Left ventricle myocardium inferior (tissue), 1 donor: ENCODE measurements at places on chromosomes 4 and X. TPM values are rescaled to one million over a fixed set of nuclear protein-coding genes. Genes with fewer than 3 reads are reported as not detected.

Gene GAGE1
- not detected for total RNA-seq

- no peak overlapping the region for H3K4me3 ChIP-seq
- no peak for DNase-seq
- H3K36me3 ChIP-seq = no peaks in the 10 kb centered on the region
Measured at GRCh38 chr4:136124251-136124745, 1408.0 kb downstream of the PCDH18 start.

Gene SH3TC1
- 13.6 TPM for total RNA-seq

GRCh38 chr4:3712112-3712805 is 53.9 kb upstream of the ADRA2C start:
- peak; percentile 8 for DNase-seq
- H3K27ac ChIP-seq = no peak overlapping the region
- peaks cover 9% of the 10 kb centered on the region for H3K4me1 ChIP-seq
- H3K27me3 ChIP-seq = peaks cover 73% of the 10 kb centered on the region

Gene CFP
- 3.0 TPM for total RNA-seq

GRCh38 chrX:68045008-68045577 is 388.2 kb downstream of the OPHN1 start:
- peaks cover 5% of the 10 kb centered on the region for H3K36me3 ChIP-seq
- DNase-seq = no peak
- no peak overlapping the region for H3K27ac ChIP-seq
- H3K4me1 ChIP-seq = no peaks in the 10 kb centered on the region

Gene REELD1
- not detected for total RNA-seq

DNA sequence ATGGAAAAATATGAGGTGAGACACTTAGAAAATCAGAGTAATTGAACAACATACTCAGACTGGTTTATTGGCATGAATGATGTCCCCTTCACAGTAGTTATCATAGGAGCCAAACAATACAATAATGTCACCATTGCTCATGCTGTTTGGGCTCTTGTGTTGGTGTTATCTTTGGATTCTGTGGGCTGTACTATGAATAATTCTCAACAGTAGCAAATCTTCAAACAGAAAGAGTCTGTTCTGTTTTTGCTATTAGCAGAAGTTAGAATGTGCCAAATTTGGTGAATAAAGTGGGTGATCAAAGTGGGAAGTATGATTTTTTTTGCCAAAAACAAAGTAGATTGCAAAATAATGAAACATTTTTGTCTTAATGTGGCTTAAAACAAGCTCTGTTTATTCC is 58.3 kb downstream of the GRID2 start:
- no peaks in the 10 kb centered on the region for H3K36me3 ChIP-seq
- H3K4me3 ChIP-seq = no peak overlapping the region
- no peaks in the 10 kb centered on the region for H3K4me1 ChIP-seq
- no peak overlapping the region for H3K27ac ChIP-seq

Gene RTL9
- 0.66 TPM for total RNA-seq

Gene FAM120C
- total RNA-seq = 6.0 TPM

GRCh38 chr4:126838941-126839679 is 793.6 kb upstream of the INTU start:
- H3K4me3 ChIP-seq = no peak overlapping the region
- no peaks in the 10 kb centered on the region for H3K27me3 ChIP-seq
- H3K36me3 ChIP-seq = no peaks in the 10 kb centered on the region

Gene DDX53
- total RNA-seq = not detected

GRCh38 chrX:5876984-5877596 is 351.6 kb downstream of the NLGN4X start:
- no peaks in the 10 kb centered on the region for H3K4me1 ChIP-seq
- no peak overlapping the region for H3K27ac ChIP-seq
- no peaks in the 10 kb centered on the region for H3K36me3 ChIP-seq

Gene CCDC110
- total RNA-seq = 2.0 TPM

Gene NAA11
- total RNA-seq = not detected

Gene CRMP1
- total RNA-seq = 1.4 TPM

Gene CLGN
- total RNA-seq = 47.0 TPM

- no peak for DNase-seq
- no peak overlapping the region for H3K4me3 ChIP-seq
- H3K27me3 ChIP-seq = no peaks in the 10 kb centered on the region
Measured at GRCh38 chr4:98359646-98360045, 98.5 kb downstream of the RAP1GDS1 start.

DNA sequence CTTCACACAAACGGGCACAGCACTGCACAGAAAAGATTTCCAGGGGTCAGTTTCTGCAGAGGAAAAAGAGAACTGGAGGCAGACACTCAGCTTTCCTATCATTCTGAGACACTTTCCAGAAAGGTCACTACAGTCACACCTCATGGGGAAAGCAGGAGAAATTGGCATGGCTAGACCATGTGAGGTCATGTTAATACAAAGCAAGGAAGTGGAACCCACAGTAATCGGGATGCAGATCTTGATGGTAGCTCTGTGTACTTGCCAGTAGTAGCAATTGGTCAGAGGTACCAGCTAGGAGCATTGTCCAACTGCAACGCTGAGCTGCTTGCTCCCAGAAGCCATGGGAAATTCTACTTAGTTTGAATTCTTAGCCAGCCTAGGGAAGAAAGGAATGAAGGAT is 255.3 kb upstream of the PCDH10 start:
- no peak overlapping the region for H3K4me3 ChIP-seq
- no peak for DNase-seq
- no peaks in the 10 kb centered on the region for H3K36me3 ChIP-seq
- no peaks in the 10 kb centered on the region for H3K27me3 ChIP-seq
- H3K4me1 ChIP-seq = no peaks in the 10 kb centered on the region

DNA sequence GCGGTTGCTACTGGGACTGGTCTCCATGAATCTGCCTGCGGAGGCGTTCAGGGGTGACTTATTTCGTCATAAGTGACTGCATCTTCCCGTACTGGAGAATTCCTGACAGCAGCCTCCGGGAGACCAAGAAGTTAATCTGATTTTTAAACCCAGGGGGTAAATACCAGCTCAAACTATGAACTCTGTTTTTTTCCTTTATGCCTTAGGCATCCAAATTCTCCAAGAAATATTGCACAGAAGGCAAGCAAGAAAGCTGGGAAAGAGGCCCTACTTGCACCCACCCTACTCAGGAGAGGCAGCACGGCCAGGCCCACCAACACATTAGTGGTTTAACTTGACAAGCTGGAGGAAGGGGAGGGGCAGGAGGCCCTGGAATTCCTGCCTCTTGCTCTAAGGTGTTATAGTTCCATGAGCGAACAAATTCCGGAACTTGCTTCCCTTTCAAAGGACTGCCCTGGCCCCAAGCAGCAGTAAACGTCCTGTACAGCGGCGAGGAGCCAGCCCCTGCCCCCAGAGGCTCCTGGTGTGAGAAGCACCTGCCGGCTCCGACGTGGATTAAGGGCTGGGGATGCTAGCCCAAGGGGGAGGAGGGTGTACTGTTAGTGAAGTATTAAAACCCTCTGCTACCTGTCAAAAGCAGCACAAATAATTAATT is 177.2 kb downstream of the AFAP1 start:
- H3K4me1 ChIP-seq = peaks cover 27% of the 10 kb centered on the region
- peak overlapping the region; percentile 54 for H3K27ac ChIP-seq
- DNase-seq = no peak
- peaks cover 1% of the 10 kb centered on the region for H3K36me3 ChIP-seq

GRCh38 chrX:153583433-153583832 is 15.5 kb downstream of the CCNQ start:
- no peaks in the 10 kb centered on the region for H3K27me3 ChIP-seq
- DNase-seq = no peak
- no peak overlapping the region for H3K27ac ChIP-seq
- no peaks in the 10 kb centered on the region for H3K4me1 ChIP-seq
- H3K4me3 ChIP-seq = no peak overlapping the region

- no peaks in the 10 kb centered on the region for H3K27me3 ChIP-seq
- peak overlapping the region; percentile 40 for H3K4me3 ChIP-seq
- H3K4me1 ChIP-seq = peaks cover 53% of the 10 kb centered on the region
- no peaks in the 10 kb centered on the region for H3K36me3 ChIP-seq
Measured at GRCh38 chr4:85929961-85930665, 429.7 kb downstream of the MAPK10 start.

- no peak overlapping the region for H3K4me3 ChIP-seq
- H3K4me1 ChIP-seq = peaks cover 22% of the 10 kb centered on the region
- no peaks in the 10 kb centered on the region for H3K27me3 ChIP-seq
- no peak overlapping the region for H3K27ac ChIP-seq
- no peak for DNase-seq
Measured at GRCh38 chr4:74544655-74545361, 99.9 kb downstream of the AREG start.

GRCh38 chrX:111168314-111168713 is 72.3 kb downstream of the PAK3 start:
- no peak for DNase-seq
- H3K36me3 ChIP-seq = no peaks in the 10 kb centered on the region
- H3K27ac ChIP-seq = no peak overlapping the region
- H3K4me3 ChIP-seq = no peak overlapping the region
- no peaks in the 10 kb centered on the region for H3K27me3 ChIP-seq

Gene HUWE1
- total RNA-seq = 130 TPM

DNA sequence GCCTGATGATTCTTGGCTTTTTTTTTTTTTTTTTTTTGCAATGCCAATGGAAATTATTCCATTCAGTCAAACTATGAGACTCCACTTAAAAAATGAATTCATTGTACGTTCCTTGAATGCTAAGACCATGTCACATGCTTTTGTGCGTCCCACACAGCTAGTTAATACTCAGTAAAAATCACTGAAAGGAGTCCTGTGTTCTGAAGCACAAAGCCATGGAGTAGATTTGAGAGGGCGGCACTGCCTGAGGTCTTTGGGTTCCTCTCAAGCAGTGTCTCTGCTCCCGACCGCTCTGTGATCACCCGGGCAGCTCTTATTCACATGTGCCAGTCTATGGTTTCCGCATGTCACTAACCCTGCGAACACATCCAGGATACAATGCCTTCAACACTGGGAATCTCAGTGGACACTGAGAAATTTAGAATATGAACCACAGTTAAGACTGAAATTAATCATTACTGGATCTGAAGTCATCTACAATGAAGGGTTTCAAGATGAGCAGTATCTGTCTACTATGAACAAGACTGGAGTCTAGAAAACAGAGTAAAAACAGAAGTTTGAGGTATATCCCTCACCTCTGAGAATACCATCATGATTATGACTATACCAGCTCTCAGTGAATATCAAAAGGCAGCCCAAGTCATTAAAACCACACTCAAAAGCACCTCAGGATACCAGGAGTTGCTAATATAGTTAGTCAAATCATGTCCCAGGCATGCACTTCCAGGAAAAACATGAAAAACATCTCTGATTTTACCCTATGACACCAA is 193.0 kb downstream of the MGST2 start:
- H3K27ac ChIP-seq = no peak overlapping the region
- H3K36me3 ChIP-seq = no peaks in the 10 kb centered on the region
- no peak overlapping the region for H3K4me3 ChIP-seq
- no peak for DNase-seq
- no peaks in the 10 kb centered on the region for H3K4me1 ChIP-seq

- no peak overlapping the region for H3K27ac ChIP-seq
- peak overlapping the region; percentile 60 for H3K4me3 ChIP-seq
- DNase-seq = no peak
- H3K27me3 ChIP-seq = no peaks in the 10 kb centered on the region
- no peaks in the 10 kb centered on the region for H3K36me3 ChIP-seq
Measured at GRCh38 chr4:143351774-143352451, 15.2 kb downstream of the GAB1 start.

Gene RPS6KA6
- total RNA-seq = 0.41 TPM

DNA sequence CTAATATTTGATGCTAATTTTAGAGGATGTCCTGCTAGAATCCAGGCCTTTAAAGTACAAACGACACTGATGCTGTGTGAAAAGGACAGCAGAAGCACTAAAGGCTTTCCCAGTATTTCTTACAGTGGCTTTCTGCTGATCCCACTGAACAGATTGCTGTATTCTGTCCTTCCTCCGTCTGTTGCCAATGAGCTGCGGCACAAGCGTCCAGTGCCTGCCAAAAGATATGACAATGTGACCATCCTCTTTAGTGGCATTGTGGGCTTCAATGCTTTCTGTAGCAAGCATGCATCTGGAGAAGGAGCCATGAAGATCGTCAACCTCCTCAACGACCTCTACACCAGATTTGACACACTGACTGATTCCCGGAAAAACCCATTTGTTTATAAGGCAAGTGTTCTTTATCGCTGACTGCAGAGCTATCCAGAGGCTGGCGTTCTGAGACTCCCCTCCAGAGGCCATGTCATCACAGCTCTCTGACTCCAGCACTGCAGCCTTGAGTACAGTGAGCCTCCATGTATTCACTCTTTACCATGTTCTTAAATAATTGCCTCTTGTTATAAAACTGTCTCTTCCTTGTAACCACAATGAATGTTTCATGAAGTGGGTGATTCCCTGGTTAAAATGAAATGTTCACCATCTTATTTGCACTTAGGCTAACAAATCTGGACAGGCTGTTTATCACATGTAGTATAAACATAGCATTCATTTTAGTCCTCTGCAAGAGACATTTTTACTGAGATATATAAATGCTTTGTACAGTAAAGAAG is 43.6 kb downstream of the GUCY1B1 start:
- H3K27me3 ChIP-seq = no peaks in the 10 kb centered on the region
- DNase-seq = no peak
- no peaks in the 10 kb centered on the region for H3K4me1 ChIP-seq
- no peak overlapping the region for H3K27ac ChIP-seq

DNA sequence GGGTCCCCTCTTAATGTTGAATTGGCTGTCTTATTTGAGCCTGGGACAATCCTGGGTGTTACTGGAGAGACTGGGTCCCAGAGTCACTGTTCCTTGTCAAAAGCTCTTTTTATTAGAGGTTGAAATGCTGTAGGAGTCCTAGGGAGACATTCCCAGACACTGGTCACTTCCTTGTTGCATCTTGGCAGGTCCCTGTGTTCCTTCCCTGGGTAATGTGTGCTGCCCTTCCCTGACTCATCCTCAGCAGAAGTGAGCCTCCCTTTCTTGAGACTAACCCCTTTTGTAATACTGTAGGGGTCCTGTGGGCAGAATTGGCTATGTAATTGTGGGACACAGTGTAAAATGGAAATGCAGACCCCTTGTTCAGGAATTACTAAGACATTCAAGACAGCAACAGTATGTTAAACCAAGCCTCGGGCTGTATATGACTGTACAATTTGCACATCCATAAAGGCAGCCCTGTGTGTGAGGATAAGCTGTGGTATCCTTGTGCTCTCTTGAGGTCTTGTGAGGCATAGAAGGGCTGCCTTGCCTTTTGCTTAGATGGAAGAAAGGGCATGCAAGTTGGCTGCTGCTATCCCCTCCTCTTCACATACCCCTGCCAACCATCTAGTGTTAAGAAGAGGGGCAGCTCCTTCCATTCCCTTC is 53.5 kb downstream of the DCLK2 start:
- H3K4me3 ChIP-seq = no peak overlapping the region
- H3K27me3 ChIP-seq = no peaks in the 10 kb centered on the region
- no peak overlapping the region for H3K27ac ChIP-seq

DNA sequence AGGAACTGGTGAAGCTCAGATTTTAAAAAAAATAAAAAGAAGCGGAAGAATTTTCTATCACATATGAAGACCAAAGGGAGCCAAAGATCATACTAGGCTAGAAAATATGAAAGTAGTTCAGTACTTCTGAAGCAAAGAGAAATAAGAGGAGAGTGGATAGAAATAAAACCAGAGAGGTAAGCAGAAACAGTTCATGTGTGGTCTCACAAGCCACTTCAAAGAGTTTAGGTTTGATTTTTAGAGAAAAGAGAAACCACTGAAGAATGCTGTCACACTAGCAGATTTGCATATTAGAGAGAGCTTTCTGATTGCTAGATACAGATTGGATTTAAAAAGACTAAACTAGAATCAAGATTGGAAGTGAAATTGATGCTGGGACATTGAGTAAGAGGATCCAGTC is 51.7 kb downstream of the GABRA3 start:
- no peak for DNase-seq
- H3K4me3 ChIP-seq = no peak overlapping the region
- H3K36me3 ChIP-seq = no peaks in the 10 kb centered on the region
- H3K27ac ChIP-seq = no peak overlapping the region

Gene HMGN5
- total RNA-seq = 3.1 TPM
